AG10803 (cell line): ENCODE measurements at places on chromosomes 12 and 14.

GRCh38 chr14:56810836-56811592, 735 bp upstream of the OTX2 start:
- DNase-seq: no peak

DNA sequence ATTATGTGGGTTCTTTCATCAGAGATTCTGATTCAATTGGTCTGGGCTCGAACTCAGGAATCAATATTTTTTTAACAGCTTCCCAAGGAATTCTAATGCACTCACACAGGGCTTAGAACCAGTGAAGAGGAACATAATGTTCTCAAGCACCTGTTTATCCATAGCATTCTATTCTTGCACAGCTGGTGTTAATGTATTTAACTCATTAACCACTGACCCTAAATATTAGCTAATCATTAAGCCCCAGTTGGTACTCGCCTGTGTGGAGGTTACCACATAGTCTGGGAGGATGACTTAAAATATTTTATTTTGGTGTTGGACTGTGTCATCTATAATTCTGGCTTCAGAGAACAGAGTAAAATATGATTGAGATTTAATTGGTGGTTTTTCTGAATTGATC, 45.3 kb downstream of the LRP6 start:
- no peak for DNase-seq

GRCh38 chr12:130478786-130479185, 141.1 kb downstream of the PIWIL1 start:
- DNase-seq: no peak

DNA sequence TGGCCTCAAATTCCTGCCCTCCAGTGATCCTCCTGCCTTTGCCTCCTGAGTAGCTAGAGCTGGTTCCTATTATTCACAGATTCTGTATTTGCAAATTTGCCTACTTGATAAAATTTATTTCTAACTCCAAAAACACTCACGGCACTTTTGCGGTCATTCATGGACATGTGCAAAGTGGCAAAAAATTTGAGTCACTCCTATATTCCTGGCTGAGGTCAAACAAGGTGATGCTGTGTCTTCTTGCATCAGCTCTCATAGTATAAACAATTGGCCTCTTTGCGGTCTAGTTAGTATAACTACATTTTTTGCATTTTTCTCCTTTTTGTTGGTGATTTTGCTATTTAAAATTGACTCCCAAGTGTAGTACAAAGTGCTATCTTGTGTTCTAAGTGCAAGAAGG, 24.7 kb downstream of the ATF1 start:
- peak; percentile 87 for DNase-seq

DNA sequence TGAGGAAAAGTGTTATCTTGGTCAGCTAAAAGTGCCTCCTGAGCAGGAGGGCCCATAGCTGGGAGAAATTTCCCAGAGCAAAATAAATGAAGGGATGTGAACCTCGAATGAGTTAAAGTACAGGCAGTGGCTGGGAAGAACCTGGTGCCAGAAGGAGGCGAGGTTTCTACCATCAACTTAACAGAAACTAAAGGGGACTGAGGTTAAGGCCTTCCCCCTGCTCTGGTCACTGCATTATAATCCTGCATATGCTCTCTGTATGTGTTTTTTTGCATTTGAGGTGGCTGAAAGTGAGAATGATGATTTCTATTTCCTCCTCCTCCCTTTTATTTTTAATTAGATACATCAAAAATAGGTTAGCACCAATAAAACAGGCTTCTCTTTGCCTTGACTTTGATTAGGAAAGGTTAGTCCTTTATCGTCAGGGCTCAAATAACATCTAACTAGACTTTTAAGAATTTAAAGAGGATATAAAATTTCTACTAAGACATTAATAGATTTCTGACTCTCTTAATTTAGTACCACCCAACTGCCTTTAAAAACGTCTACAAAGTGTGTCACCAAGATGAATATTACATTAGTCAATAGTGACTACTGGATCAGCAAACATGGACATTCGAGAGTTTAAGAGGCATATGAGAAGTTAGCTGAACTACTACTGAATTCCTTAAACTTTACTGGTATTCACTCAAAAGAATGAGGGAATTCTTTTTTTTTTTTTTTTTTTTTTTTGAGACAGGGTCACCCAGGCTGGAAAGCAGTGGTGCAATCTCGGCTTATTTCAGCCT, 49.2 kb downstream of the GALNT4 start:
- no peak for DNase-seq

- no peak for DNase-seq
Observed at GRCh38 chr14:19900999-19901398, 19.4 kb upstream of the OR4K5 start.
